ENCODE measurements at places on chromosomes 13 and 19. TPM values are rescaled to one million over a fixed set of nuclear protein-coding genes. Genes with fewer than 3 reads are reported as not detected.

Gene TMPRSS9
- 0.04 TPM for total RNA-seq

Gene PSPN
- total RNA-seq, result 1.2 TPM

Gene CCNE1
- 66.3 TPM for total RNA-seq

Gene IL4I1
- total RNA-seq, result not detected

GRCh38 chr19:40294560-40294959 is 9.4 kb upstream of the AKT2 start:
- no peak for DNase-seq

- DNase-seq, result peak; percentile 9
Observed at GRCh38 chr13:108915095-108915633, 285.8 kb downstream of the MYO16 start.

DNA sequence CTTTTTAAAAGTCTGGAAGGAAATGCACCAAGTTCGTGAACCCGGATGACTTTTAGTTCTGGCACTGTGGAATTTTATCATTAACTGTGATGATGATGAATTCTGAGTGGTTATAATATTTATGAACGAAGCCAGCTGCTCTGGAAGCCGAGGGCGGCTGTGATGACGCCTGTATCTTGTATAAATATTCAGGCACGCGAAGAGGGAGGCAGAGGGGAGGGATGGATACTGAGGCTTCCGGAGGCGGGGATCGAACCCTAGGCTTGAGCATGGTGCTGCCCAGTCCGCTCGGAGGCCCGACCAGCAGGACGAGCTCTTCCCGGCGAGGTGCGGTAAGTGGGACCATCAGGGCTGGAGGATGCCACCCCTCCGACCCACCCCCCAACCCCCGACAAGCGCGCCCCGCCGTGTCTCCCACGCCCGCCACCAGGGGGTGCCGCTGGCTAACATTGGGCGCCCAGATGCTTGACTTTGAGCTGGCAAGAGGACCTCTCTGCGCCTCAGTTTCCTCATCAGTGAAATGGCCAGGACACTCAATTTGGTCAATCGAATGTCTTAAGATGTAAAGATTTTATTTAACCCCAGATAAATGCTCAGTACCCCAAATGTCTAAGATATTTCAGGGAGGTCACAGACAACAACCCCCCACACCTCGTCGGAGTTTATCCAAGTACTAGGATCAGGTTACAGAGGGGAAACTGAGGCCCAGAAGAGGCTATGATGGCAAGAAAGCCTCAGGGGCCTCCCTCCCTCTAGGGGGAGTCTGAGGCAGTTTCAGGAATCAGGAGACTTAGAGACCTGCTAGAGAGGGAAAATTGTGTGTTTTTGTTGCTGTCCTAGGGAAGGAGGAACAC is 4.5 kb upstream of the RAB3A start:
- peak; percentile 42 for DNase-seq

Gene NRTN
- total RNA-seq, result 23.6 TPM

DNA sequence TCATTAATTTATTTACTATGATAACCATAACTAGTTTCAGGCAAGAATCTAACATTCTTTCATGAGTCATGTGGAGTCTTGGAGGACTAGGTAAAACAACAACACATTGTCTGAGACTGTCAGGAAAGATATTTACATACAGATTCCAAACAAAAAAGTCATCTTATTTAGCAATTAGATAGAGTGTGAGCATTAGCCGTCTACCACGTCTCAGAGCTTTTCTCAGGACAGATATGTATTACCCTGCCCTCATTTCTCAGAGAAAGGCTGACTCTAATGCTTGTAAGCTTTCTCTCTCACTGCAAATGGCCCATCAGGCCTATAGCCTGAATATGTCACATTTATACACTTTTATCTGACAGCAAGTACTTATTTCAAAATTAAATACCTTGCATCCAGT is 312.1 kb upstream of the PCDH20 start:
- no peak for DNase-seq

Gene C19orf73
- total RNA-seq, result 1.7 TPM

DNA sequence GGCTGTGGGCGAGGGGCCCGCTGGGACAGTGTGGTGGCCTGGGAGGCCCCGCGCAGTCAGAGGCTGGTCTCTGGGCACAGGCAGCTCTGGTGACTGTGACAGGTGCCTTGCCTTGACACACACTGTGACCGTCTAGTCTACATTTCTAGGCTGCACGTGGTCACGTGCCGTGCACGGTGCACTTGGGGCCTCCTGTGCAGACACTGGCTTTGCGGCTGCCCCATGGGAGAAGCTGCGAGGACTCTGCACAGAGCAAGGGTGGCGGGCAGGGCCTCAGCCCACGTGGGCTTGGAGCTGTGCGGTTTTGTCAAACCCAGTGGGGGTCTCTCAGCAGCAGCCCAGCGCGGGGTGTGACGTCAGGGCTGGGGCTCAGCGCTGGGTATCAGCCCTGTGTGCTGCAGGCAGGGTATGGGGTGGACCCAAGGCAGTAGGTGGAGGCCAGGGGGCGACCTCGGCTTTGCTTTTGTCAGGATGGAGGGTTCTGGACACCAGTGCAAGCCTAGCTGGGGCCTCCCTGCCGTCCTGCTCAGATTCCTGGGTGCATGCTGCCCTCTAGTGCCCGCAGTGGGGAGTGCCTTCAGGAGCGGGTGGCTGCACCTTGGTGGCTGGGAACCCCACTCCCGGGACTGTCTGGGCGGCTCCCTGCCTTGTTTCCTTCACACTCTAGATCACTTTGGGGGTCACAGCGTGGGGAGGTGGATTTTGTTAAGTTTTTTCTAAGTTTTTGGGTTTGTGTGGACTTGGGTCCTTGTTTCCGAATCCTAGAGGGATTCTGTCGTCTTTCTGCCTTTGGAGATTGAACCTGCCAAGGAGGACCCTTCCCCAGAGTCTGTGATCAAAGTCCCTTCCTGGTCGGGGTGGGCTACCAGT is 62.6 kb downstream of the KDM4B start:
- DNase-seq, result peak; percentile 89
